Smooth muscle cell of the umbilical artery (primary cell): ENCODE measurements at places on chromosomes 6 and 20. TPM values are rescaled to one million over a fixed set of nuclear protein-coding genes. Genes with fewer than 3 reads are reported as not detected.

GRM1 gene
- total RNA-seq: not detected in 2 replicates

GATA5 gene
- not detected in 2 replicates for total RNA-seq

PTCHD4 gene
- total RNA-seq: 5.9 and 9.0 TPM in 2 replicates

RAET1E gene
- total RNA-seq: 0.14 TPM in 1 of 2 replicates, not detected in the other

CFAP206 gene
- total RNA-seq: 0.37 and 0.59 TPM in 2 replicates

ETV7 gene
- 0.28 TPM in 1 of 2 replicates, not detected in the other for total RNA-seq

EPPIN gene
- not detected in 2 replicates for total RNA-seq

LTB gene
- total RNA-seq: not detected in 2 replicates

LAMP5 gene
- total RNA-seq: not detected in 2 replicates

DLL1 gene
- total RNA-seq: under 0.01 and 0.14 TPM in 2 replicates

GMPR gene
- 6.1 and 7.1 TPM in 2 replicates for total RNA-seq

CTAGE9 gene
- total RNA-seq: not detected in 2 replicates

SLC23A2 gene
- total RNA-seq: 13.7 and 17.6 TPM in 2 replicates

RIPOR3 gene
- total RNA-seq: 1.2 and 8.6 TPM in 2 replicates

HLA-DRB5 gene
- 0.09 TPM in 1 of 2 replicates, not detected in the other for total RNA-seq

SLC17A1 gene
- not detected in 2 replicates for total RNA-seq

TSPO2 gene
- not detected in 2 replicates for total RNA-seq

NKX2-2 gene
- total RNA-seq: not detected in 2 replicates

BMP7 gene
- total RNA-seq: not detected in 2 replicates

PCNA gene
- total RNA-seq: 77.8 and 127 TPM in 2 replicates
